ENCODE measurements at places on chromosomes 2 and 18. TPM values are rescaled to one million over a fixed set of nuclear protein-coding genes. Genes with fewer than 3 reads are reported as not detected.
A peak's percentile ranks its signal among the peaks of the same experiment; 100 is the strongest.

- no peak for DNase-seq
Observed at GRCh38 chr2:207308519-207309224, 142.9 kb upstream of the KLF7 start.

Gene MC5R
- not detected for total RNA-seq

Gene MEIS1
- total RNA-seq, result 2.5 TPM

DNA sequence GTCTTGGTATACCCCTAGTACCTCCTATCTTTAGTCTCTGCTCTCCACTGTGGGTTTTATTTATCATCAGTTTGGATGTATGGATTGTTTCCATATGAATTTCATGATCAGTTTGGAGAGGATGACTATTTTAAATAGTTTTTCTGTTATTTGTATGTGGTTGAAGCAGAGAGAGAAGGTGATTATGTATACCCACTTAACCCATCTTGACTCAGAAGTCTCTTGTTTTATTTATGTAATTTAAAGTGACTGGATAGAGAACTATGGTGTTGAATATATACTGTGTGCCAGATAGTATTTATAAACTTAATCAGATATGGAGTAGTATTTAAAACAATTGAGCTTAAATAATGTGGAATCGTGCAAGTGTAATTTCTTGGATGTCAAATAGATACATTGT is 39.9 kb downstream of the SMAD4 start:
- DNase-seq, result no peak

DNA sequence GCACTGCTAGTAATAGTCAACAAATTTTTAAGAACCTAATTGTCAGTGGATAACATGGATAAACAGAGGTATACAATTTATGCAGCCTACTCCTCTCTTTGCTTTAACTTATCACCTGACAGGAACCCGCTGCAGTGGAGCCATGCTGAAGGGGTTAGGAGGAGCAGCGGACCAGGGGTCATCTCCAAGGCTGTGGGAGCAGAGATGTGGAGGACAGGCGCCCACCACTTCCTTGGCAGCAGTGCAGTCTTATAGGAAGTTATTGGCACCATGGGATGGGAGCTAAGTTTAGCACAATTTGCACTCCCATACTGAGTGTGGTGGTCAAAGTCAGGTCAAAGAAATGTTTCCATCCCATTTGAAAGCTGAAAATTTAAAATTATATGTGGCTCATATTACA is 35.6 kb downstream of the HDLBP start:
- DNase-seq, result no peak

- peak; percentile 25 for DNase-seq
Observed at GRCh38 chr2:42385225-42385624, 24.2 kb upstream of the COX7A2L start.

Gene COQ10B
- 22.3 TPM for total RNA-seq

DNA sequence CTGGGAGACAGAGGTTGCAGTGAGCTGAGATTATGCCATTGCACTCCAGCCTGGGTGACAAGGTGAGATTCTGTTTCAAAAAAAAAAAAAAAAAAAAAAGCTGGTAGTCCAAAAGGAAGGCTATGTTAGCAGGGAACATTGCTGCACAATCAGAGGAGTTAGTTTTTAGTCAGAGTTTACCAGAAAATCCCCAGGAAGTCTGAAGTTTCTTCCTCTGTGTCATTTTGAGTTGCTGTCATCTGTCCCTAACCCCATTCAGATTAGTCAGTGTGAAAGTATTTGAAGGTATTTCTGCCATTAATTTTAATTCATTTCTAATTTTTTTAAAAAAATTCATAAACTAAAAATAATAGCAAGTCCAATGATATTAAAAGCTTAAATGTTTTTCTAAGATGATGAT is 33.5 kb upstream of the CERS6 start:
- DNase-seq, result no peak

DNA sequence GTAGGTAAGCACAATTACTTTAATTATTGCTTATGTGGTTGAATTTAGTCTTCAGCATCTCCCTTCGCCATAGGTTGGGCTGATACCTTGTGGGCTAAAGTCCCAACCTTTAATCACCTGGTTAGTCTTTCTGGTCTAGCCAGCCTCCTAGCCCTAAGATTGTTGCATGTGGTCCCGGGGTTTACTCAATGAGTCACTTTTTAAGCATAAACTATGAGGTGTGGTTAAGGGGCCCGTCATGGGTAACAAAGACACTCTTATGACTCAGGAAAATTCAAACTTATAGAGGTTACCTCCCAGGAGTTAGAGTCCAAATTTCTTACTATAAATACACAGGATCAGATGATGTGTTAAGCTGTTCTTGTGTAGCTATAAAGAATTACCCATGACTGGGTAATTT is 841.6 kb downstream of the TRIB2 start:
- peak; percentile 94 for DNase-seq

DNA sequence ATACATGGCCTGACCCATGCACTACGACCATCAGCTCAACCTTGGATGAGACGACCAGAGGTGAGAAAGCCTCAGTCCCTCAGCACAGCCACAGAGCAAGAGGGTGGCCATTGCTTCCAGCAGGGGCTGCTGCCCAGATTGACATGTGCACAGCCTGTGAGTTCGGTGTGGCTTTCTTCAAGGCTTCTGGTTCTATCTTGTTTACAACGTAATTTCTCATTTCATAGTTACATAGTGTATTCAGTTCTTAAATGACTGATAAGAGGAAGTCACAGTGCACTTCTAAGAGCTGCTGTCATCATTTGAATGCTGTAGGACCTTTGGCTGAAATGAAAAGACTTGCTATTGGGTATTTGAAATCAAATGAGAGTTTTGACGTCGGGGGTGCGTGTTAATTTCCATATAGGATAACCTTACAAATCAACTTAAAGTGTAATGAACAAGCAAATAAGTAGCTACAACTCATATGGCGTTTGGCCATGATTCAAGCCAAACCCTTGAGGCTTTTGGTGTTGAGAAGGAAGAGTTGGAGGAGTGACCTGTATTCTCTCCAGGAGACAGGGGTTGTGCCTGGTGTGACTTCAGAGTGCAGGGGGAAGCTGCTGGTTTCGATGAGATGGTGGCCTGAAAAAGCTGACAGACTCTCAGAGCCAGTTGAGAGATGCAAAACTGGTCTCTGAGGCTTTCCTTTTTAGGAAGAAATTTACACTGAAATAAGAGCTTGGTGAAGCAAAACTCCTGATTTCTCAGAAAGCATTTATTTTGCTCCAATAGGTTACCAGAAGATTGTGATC is 51.0 kb downstream of the TSHZ1 start:
- no peak for DNase-seq

- peak; percentile 54 for DNase-seq
Observed at GRCh38 chr18:36412778-36413177, 115.3 kb downstream of the FHOD3 start.

Gene EVX2
- not detected for total RNA-seq

Gene SERPINB13
- total RNA-seq, result not detected

DNA sequence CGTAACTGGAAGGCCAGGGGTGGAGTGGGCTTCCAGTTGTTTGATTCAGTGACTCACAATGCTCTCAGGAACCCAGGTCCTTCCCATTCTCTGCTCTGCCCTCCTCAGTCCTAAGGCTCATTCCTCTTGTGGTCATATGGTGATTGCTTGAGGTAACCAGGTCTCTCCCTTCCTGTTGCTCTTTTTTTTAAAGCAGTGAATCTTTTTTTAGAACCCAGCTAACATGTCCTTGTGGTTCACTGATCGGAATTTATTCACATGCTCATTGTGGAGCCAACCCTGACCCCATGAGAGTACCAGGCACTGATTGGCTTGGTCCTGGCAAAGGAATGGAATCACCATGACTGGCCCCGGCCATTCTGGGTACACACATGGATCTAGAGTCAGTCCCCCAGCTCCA is 7.4 kb downstream of the THNSL2 start:
- DNase-seq, result no peak

GRCh38 chr18:73487966-73488365 is 620.2 kb upstream of the NETO1 start:
- DNase-seq, result no peak

Gene CRYGC
- total RNA-seq, result 0.17 TPM

Gene CCDC85A
- total RNA-seq, result 0.19 TPM

Gene CNTNAP5
- total RNA-seq, result 0.11 TPM

Gene NT5C1B
- total RNA-seq, result not detected

Gene KCNG2
- total RNA-seq, result not detected

DNA sequence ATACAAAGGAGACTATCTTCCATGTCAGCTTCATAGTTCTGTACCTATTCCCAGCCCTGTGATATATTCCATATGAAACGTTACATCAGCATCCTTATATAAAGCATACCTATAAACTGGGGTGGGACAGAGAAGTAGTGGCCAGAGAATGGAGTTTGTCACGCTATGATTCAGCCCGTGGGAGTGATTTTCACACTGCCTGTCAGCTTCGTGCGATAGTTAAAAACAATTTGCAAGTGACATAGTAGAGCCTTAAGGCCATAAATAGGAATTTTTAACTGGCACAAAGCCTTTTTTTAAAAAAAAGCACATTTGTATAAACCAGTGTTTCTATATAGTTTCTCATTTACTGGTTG is 30.2 kb downstream of the PKP4 start:
- DNase-seq, result no peak

Gene GIGYF2
- 49.2 TPM for total RNA-seq

- no peak for DNase-seq
Observed at GRCh38 chr2:83085869-83086268, 1373.2 kb downstream of the SUCLG1 start.

- no peak for DNase-seq
Observed at GRCh38 chr2:165007161-165007744, 51.9 kb upstream of the SLC38A11 start.

DNA sequence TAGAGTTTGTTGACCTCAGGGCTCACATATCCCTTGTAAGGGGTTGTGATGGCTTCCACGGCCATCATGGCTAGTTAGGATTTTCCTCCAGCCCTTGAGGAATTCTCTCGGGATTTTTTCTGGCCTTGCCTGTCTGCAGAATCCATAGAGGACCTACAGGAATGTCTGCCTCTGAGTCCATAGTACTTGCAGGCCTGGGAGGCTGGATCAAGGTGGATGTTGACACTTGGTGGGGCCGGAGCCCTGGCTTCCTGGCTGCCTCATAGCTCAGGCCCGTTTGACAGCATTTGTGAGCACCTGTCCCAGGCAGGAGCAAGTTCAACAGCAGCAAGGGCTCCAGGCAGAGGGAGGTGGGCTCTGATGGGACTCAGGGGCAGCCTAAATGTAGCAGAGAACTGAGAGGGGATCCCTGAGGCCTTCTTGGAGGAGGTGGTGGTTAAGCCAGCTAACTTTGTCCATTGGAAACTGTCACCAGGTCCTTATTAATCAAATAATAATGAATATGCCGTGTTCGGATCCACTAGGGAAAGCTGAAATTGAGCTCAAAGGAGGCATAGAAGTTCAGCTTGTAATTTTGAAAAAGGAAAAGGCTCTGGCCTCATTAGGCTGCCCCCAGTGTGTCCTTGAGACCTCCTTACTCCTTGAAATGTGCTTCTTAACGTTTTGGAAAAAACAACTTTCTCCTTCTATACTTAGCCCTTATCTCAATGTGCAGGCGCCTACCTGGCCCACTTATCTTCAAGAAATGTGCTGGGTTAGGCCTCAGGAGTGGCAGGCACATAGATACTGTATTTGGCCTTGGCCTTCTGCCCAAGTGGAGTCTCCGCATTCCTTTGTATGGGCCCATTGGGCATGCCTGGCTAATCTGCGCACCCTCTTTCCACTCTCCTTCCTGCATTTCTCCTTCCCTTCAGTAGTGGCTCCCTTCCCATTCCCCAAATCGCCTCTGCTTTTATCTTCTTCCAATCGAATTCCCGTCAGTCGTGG is 66.9 kb downstream of the HPCAL1 start:
- DNase-seq, result no peak

DNA sequence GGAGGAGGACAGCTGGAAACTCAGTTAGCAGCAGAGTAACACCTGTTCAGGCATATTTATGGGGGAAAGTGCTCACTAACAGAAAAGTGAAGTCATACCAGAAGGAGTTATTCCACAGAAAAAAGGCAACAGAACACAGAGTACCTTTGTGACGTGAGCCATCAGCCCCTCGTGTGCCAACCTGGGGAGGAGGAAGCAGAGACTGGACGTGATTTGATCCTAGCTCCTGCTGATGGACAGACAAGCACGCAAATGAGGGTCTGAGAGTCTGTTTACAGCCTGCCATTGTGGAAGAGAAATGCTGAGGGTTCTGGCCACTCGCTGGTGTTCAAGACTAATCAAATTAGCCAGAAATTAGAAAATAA is 120.7 kb downstream of the ZNF521 start:
- no peak for DNase-seq

GRCh38 chr18:59488899-59489298 is 129.8 kb upstream of the LMAN1 start:
- DNase-seq, result no peak

- no peak for DNase-seq
Observed at GRCh38 chr18:629269-630150, 27.9 kb upstream of the TYMS start.

DNA sequence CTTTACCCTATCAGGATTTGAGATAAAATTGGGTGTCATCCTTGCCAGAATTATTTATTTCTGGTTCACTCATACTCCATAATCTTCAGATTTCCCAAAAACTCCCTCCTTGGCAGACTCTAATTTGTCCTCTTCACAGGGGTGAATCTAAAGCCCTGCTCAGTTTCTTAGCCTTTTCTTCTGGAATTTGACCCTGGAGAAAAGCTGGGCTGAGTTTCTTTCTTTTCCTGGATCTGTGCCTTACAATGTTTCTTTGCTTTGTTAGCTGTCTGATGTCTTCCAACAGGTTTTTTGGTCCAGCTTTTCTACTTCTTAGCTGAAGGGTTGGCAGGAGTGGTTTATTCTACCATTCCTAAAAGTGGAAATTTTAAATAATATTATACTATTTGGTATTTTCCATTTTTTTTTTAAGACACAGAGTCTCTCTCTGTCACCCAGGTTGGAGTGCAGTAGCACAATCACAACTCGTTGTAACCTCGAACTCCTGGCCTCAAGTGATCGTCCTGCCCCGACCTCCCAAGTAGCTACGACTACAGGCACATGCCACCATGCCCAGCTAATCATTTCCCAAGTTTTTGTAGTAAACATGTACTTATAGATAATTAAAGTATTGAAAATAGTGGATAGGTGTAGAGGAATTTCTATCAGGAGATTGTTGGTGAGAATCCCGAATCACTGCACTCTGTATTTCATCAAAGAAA is 138.4 kb upstream of the TWIST2 start:
- DNase-seq, result no peak

GRCh38 chr2:129877795-129878775 is 101.4 kb upstream of the RAB6C start:
- peak; percentile 15 for DNase-seq

DNA sequence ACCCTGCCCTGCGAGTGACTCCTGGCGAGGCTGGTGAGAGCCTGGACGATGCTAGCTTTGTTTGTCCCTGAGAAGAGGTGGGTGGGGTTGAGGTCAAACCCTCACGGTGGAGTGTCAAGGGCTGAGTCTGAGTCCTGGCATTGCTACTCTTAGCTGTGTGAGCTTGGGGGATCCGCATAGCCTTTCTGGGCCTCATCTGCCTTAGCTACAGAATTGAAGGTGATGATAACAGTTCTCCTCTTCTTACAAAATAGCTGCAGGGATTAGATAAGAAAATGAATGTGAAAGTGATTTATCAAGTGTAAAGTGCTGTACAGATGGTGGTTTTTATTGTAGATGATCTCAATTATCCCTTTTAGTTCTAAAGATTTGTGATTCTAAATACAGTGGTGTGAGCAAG is 144.6 kb downstream of the LPIN1 start:
- DNase-seq, result no peak

Data from HT1080 (cell line).